ENCODE measurements at places on chromosomes 16 and 17. TPM values are rescaled to one million over a fixed set of nuclear protein-coding genes. Genes with fewer than 3 reads are reported as not detected.

SLC12A3 gene
- total RNA-seq = not detected

CCL17 gene
- not detected for total RNA-seq

NPW gene
- total RNA-seq = 1.0 TPM

PMP22 gene
- total RNA-seq = 189 TPM

CMTM2 gene
- total RNA-seq = not detected

TP53TG3C gene
- 0.50 TPM for total RNA-seq

Measured in A549 treated with dexamethasone at 1 μM for 4 hours (cell line).